Omental fat pad (tissue), 4 donors: ENCODE measurements at places on chromosomes 13 and 19.
A peak's percentile ranks its signal among the peaks of the same experiment; 100 is the strongest.

DNA sequence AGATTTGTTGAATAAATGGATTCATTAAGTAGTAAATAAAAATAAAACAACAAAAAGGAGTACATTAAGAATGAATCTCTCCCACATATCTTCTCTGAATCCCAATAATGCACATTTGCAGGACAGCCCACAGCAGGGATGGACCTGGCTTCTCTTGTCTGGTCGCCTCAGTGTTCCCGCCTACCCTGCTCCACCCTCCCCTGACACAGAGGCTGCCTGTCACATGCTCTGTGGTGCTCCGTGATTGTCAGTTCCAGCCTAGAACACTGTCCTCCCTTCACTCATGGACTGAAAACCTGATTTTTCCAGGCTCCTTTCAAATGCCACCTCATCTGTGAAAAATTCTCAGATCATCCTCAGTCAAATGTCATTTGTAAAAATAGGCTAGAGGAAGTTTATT lies 94.5 kb upstream of the GPR12 start:
- DNase-seq = no peak

- no peak for DNase-seq
Measured at GRCh38 chr19:4260613-4261191, 13.8 kb downstream of the YJU2 start.

GRCh38 chr19:30373593-30373992 lies 1.4 kb downstream of the ZNF536 start:
- no peak for DNase-seq

DNA sequence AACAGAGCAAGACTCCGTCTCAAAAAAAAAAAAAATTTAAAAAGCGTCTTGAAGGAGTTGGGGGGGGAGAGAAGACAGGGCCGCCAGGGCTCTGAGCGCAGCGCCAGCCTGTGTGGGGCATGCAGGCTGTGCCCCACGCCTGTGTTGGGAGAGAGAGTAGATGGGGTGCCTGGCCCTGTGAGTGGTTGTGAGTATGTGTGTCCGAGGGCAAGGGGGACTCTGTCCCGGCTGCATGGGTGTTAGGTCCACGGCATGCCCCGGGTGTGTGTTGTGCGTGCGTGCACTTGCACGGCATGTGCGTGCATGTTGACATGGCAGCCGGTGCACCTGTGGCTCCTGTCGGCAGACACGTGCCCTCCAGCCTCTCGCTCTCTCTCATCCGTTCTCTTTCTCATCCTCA lies 3.4 kb downstream of the MAP2K7 start:
- no peak for DNase-seq

DNA sequence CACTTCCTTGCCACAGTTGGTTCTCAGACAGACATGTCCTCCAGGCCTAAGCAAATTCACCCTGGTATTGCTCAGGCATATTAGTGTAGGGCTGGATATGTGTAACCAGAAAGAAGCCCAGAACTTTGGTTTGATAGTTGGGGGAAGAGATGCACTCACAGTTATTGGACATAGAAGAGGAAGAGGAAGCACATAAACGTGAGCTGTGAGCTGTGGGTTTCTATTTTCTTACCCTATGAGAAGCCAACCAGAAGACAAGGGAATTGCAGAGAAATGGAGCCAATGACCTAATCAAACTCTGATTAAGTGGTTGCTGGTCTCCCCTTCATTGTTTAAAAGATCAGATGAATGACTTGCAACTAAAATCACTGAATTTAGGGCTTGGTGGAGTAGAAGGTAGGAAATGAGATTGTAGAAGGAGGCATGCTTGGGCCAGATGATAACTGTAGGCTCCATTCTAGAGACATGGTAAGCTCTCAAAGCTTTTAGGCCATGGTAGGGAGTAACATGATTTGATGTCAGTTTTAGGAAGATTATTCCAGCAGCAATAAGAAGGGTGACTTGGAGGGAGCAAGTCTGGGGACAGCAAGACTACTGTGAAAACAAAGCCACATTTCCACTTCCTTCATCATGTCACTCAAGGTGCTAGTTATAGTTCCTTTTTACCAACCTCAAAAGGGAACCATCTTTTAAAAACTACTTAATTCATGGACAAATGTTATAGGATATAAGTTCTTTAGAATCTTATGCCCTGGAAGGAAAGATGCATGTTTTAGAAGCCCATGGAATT lies 24.1 kb upstream of the WDFY2 start:
- no peak for DNase-seq

DNA sequence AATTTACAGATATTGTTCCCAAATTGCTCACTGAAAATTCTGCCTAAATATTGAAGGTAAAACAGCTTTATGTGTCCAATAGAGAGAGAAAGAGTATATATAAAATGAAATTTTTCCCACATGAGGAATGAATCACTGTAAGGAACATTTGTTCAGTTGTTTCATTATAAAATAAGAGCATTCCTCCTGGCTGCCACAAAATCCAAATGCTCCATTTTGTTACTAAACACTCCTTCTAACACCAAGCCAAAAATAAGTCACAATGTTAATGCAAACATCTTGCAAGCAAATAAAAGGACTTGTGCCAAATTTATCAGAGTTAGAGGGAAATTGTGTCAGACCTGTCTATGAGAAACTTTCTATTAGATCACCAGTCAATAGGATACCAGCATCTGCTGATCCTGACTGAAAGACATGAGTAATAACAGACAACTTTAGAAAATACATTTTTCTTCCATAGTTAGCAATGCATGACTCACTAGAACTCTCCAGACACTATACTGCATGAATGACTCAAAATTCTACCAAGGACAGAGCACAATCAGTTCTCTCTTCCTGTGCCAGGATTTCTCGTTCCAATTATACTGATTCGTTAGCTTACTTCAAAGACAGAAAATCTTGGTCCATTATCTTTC lies 83.5 kb upstream of the FNDC3A start:
- no peak for DNase-seq

- peak; percentile 27 for DNase-seq
Measured at GRCh38 chr13:30616927-30617314, 799 bp upstream of the USPL1 start.

DNA sequence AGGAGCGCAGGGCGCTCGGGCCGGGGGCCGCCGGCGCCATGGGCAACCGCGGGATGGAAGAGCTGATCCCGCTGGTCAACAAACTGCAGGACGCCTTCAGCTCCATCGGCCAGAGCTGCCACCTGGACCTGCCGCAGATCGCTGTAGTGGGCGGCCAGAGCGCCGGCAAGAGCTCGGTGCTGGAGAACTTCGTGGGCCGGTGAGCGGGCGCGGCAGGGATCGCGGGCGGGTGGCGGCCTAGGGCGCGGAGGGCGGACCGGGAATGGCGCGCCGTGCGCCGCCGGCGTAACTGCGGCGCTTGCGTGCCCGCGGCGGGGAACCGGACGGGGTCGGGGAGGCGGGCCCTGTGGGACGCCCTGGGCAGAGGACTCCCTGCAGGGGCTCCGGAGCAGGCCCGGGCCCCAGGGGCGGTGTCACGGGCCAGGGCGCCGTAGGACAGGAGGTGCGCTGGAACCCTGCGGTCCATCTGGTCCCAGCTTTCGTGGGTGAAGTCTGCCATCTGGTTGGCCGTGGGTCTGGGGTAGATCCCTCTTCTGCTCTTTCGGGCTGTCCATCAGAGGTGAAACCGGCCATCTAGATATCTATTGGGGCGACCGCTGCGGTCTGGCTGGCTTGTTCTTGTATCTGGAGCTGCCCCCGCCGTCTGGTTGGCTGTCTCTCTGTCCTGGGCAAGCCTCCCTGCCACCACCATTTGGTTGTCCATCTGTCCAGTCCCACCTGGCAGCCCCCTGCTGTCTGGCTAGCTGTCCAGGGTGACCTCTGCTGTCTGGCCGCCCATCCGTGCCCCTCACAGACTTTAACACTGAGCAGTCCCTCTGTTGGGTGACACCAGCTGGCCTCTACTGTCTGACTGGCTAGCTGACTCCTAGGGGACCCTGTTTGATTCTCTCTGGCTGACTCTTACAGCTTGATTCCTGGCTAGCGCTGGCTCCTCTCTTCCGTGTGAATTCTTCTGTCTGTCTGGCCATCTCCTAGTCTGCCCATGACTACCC lies 622 bp downstream of the DNM2 start:
- DNase-seq = no peak

GRCh38 chr19:37506387-37507166 lies at the start of gene ZNF793:
Gene ZNF793, plus strand, starts transcription at chr19:37506939. Its CDS starts 16,501 bp downstream, at chr19:37523440.
- peak; percentile 55 for DNase-seq

GRCh38 chr13:101529422-101529821 lies 76.9 kb downstream of the ITGBL1 start:
- no peak for DNase-seq

GRCh38 chr19:48635263-48635965 lies 1.8 kb downstream of the DBP start:
- DNase-seq = no peak

- no peak for DNase-seq
Measured at GRCh38 chr13:98989469-98990235, 11.8 kb upstream of the DOCK9 start.

GRCh38 chr13:91652404-91653301 lies 254.2 kb downstream of the GPC5 start:
- no peak for DNase-seq

DNA sequence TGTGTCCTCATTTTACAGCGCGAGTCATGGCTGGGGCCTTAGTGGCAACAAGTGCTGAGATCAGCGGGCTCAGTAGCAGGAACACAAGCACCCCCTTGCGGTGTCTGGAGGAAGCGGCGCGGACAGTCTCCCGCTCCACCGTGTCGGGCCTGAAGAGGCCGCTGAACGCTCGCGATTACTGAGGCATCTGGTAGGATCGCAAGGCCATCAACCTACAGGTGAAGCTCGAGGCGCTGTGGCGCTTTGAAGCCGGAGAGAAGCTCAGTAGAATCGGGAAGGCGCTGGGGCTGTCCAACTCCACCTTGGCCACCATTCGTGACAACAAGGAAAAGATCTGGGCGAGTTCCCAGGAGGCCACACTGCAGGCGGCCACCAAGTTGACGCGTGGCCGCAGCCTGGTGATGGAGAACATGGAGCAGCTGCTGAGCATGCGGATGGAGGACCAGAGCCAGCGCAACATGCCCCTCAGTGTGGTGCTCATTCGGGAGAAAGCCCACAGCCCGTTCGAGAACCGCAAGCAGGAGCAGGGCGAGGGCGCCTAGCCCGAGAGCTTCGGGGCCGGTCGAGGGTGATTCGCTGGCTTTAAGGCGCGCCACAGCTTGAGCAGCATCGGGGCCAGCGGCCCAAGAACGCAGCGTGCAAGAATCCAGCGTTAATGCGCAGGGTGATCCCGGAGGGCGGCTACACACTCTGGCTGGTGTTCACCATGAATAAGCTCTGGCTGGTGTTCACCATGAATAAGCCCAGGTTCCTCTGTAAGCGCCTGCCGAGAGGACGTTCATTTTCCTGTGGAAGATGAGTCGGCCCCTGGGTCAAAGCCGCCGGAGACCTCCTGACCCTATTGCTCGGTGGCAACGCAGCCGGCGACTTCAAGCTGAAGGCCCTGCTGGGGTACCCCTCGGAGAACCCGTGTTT lies 8.3 kb upstream of the MZF1 start:
- DNase-seq = peak; percentile 73

GRCh38 chr19:41866284-41866683 lies 6.2 kb downstream of the RPS19 start:
- no peak for DNase-seq

DNA sequence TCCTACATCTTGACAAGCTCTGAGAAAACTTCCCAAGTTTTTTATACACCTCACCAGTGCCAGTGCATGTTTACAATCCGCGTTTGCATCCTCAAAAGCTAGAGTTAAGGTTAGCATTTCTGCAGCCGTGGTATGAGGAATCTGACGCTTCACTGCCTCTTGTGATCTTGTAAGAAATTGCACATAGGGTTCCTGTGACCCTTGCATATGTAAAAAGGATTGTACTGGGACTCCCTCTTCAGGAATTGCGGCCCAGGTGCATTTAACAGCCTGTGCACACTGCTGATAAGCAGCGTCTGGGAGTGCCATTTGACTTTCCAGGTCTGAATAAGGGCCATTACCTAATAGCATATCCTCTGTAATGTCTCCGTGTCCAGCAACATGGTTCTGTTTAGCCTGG lies 15.3 kb downstream of the FPR3 start:
- DNase-seq = no peak

DNA sequence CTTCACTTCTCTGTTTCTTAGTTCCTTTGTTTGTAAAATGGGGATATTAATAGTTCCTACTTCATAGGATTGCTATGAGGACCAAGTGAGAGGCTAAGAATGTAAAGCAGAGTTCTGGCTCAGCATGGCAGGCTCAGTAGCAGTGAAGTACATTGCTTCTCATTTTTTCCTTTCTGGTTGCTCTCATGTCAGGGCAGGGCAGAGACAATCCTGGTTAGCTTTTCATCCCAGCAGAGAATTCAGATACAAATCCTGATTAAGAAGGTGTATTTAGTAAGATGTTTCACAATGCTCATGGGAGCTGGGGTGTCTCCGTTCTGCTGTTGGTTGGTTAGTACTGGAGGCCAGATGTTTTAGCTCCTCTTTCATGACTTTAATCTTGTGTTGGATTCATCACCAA lies 42.9 kb downstream of the WASF3 start:
- DNase-seq = no peak

GRCh38 chr19:17296273-17296672 lies 7.0 kb downstream of the ABHD8 start:
- DNase-seq = no peak

- DNase-seq = no peak
Measured at GRCh38 chr13:20561741-20562140, 5.2 kb upstream of the IFT88 start.

GRCh38 chr19:40411125-40411842 lies 1.9 kb downstream of the PRX start:
- DNase-seq = no peak

DNA sequence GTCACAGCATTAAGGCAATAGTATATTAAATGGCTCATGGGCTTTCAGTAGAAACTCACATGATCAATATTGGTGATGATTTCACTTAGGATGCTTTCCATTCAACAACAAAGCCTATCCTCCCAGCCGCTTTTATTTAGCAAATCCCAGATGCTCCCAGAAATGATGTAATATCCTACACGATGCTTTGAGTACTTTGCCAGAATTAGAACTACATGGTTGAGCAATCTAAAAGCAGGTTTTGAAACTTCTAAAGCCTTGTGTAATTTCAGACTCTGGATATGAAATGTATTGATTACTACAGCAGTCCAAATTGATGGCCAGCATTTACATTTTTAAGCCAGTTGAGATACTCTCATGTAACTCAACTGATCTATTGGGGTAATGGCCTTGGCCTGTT lies 13.6 kb downstream of the DLEU7 start:
- no peak for DNase-seq

DNA sequence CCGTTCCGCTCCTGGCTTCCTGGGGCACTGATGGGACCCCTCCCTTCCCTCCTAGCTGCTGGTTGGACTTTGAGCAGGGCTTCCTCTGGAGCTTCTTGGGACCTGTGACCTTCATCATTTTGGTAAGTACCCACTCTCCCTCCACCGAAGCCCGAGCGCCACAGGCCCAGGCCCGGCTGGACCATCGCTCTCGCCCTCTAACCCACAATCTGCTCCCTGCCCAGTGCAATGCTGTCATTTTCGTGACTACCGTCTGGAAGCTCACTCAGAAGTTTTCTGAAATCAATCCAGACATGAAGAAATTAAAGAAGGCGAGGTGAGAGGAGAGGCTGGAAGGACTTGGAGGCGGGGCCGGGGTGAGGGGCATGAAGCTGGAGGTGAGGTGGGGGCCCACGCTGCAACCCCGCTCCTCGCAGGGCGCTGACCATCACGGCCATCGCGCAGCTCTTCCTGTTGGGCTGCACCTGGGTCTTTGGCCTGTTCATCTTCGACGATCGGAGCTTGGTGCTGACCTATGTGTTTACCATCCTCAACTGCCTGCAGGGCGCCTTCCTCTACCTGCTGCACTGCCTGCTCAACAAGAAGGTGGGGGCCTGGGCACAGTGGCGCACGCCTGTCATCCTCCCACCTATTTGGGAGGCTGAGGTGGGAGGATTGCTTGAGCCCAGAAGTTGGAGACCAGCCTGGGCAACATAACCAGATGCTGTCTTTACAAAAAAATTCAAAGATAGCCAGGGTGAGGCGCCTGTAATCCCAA lies 12.3 kb downstream of the DDX39A start:
- DNase-seq = no peak

GRCh38 chr13:101425623-101426022 lies 9.3 kb upstream of the NALCN start:
- no peak for DNase-seq
